ENCODE measurements at places on chromosomes 1 and 21. TPM values are rescaled to one million over a fixed set of nuclear protein-coding genes. Genes with fewer than 3 reads are reported as not detected.

The DDI2 gene
- polyA plus RNA-seq = 2.1 TPM

The ANKRD35 gene
- polyA plus RNA-seq = 0.80 TPM

The ACTL8 gene
- not detected for polyA plus RNA-seq

The HES3 gene
- polyA plus RNA-seq = not detected

The CD48 gene
- polyA plus RNA-seq = 1.9 TPM

The ELAPOR1 gene
- 0.07 TPM for polyA plus RNA-seq

The NUDT4B gene
- polyA plus RNA-seq = not detected

DNA sequence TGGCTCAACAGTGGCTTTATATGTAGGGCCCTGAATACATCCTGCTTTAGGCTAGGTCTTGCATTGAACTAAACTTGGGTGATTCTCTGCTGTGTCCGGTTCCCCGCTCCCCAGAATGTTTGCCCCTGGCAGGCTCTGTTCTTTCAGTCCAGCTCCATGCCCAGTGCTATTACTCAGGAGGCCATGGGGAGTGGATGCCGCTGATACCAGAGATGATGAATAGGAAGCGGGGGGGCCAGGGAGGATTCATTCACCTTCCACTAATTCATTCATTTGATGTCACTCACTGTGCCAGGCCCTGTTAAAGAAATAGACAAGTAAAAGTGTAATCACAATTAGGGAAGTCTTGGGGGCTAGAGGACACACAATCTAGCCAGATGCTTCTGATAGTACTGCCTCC is 83.8 kb downstream of the TMEM53 start:
- no peak overlapping the region for H3K27ac ChIP-seq
- H3K4me1 ChIP-seq = no peaks in the 10 kb centered on the region
- DNase-seq = no peak
- H3K4me3 ChIP-seq = no peak overlapping the region
- H3K36me3 ChIP-seq = no peaks in the 10 kb centered on the region

DNA sequence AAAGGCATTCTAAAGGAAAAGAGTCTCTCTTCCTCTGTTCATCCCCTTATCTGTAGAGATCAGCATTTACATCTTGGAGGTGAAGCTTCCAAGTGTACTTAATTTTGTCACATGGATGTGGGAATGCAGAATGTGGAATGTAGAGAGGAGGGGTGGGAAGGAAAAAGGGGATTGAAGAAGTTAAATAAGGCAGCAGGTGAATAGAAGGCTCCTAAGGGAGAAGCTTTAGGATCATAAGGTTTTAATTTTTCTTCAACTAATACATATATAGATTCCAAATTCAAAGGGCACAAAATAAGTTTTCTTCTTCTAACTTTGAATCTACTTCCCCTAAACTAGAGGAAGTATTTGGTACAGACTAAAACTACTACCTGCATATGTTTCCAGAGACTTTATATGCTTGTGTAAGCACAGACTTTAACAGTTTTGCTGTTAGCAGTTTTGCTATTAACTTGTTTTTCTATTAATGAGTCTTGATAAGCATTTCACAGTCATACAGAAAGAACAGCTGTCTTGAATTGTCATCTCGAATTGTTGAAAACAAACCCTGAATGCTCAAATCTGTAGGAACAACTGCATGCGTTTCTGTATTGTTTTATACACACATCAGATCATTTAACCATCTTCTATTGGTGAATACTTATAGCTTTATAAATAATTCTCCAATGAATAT is 12.7 kb downstream of the TENT5C start:
- H3K27me3 ChIP-seq = no peaks in the 10 kb centered on the region
- H3K36me3 ChIP-seq = peaks cover 8% of the 10 kb centered on the region
- H3K27ac ChIP-seq = no peak overlapping the region
- H3K4me3 ChIP-seq = no peak overlapping the region

DNA sequence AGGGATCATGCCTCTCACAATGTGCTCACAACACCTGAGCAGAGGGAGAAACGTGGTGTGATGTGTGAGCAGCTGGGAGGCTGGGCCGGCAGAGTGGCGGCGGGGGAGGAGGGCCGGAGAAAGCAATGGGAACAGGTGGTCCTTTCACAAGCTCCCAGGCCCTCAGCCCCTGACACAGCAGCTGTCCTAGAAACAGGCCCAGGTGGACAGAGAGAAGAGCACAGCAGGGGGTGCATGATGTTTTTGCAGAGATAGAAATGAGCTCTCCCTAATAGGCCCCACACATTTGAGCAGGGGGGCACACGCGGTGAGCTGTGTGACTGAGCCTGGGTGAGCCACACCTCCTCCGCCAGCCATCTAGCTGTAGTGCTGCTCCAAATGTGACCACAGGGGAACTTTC is 7.6 kb upstream of the RGS16 start:
- no peaks in the 10 kb centered on the region for H3K27me3 ChIP-seq
- H3K36me3 ChIP-seq = no peaks in the 10 kb centered on the region
- no peak overlapping the region for H3K27ac ChIP-seq
- no peak for DNase-seq

GRCh38 chr1:208079161-208079560 is 165.0 kb downstream of the PLXNA2 start:
- H3K27me3 ChIP-seq = no peaks in the 10 kb centered on the region
- peaks cover 53% of the 10 kb centered on the region for H3K4me1 ChIP-seq
- peaks cover 56% of the 10 kb centered on the region for H3K36me3 ChIP-seq

DNA sequence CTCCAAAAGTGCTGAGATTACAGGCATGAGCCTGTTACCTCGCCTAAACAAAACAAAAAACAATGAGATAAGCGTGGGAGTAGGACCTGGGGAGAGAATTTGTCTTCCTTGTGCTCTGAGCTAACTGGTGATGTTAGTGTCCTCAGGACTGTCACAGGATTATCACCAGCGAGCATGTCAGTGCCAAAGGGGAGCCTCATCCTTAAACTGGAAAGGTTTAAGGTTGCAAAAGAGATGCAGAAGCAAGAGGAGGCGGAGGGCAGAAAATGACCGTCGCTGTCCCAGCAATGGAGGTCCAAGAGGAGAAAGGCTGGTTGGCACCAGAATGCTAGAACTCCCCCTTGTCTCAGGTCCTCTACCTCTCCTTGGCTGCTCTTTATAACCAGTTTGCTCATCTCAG is 3.9 kb downstream of the SYPL2 start:
- H3K27me3 ChIP-seq = peaks cover 25% of the 10 kb centered on the region
- no peak overlapping the region for H3K27ac ChIP-seq
- no peak overlapping the region for H3K4me3 ChIP-seq
- no peaks in the 10 kb centered on the region for H3K36me3 ChIP-seq
- H3K4me1 ChIP-seq = peaks cover 38% of the 10 kb centered on the region
- no peak for DNase-seq

- H3K4me1 ChIP-seq = no peaks in the 10 kb centered on the region
- no peaks in the 10 kb centered on the region for H3K36me3 ChIP-seq
- no peaks in the 10 kb centered on the region for H3K27me3 ChIP-seq
- no peak overlapping the region for H3K4me3 ChIP-seq
- no peak for DNase-seq
These were observed 21.9 kb downstream of the KMO start for GRCh38 chr1:241553886-241554592.

GRCh38 chr1:229557200-229557850 is 1.2 kb downstream of the ABCB10 start:
- peaks cover 53% of the 10 kb centered on the region for H3K4me1 ChIP-seq
- H3K27me3 ChIP-seq = no peaks in the 10 kb centered on the region
- DNase-seq = no peak
- H3K4me3 ChIP-seq = peak overlapping the region; percentile 80
- no peaks in the 10 kb centered on the region for H3K36me3 ChIP-seq
- H3K27ac ChIP-seq = peak overlapping the region; percentile 89

GRCh38 chr21:41651830-41652229 is 115.0 kb downstream of the RIPK4 start:
- H3K27ac ChIP-seq = no peak overlapping the region
- no peaks in the 10 kb centered on the region for H3K36me3 ChIP-seq
- H3K4me1 ChIP-seq = peaks cover 9% of the 10 kb centered on the region
- H3K27me3 ChIP-seq = no peaks in the 10 kb centered on the region
- H3K4me3 ChIP-seq = no peak overlapping the region

DNA sequence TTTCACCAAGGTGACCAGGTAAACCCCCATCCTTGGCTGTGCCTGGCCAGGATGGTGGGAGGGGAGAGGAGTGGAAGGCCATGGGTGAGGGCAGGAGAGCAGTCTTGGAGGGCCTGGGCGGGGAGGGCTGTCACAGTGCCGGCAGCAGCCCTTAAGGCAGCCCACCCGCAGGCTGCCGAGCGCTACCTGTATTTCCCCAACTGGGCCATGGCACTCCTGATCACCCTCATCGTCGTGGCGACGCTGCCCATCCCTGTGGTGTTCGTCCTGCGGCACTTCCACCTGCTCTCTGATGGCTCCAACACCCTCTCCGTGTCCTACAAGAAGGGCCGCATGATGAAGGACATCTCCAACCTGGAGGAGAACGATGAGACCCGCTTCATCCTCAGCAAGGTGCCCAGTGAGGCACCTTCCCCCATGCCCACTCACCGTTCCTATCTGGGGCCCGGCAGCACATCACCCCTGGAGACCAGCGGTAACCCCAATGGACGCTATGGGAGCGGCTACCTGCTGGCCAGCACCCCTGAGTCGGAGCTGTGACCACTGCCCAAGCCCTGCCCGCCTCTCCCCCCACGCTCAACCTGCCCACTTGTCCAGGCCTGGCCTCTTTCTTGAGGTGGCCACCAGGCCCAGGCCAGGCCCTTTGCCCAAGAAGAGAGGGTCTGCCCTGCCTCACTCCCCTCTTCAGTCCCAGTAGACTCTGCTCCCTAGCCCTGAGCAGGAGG is 12.0 kb upstream of the KCNC4 start:
- no peak overlapping the region for H3K4me3 ChIP-seq
- no peaks in the 10 kb centered on the region for H3K36me3 ChIP-seq
- peaks cover 4% of the 10 kb centered on the region for H3K4me1 ChIP-seq
- no peak for DNase-seq
- H3K27ac ChIP-seq = no peak overlapping the region
- no peaks in the 10 kb centered on the region for H3K27me3 ChIP-seq

GRCh38 chr1:227911376-227911775 is 36.4 kb downstream of the WNT9A start:
- H3K36me3 ChIP-seq = no peaks in the 10 kb centered on the region
- no peak overlapping the region for H3K4me3 ChIP-seq
- H3K4me1 ChIP-seq = no peaks in the 10 kb centered on the region
- H3K27me3 ChIP-seq = no peaks in the 10 kb centered on the region
- DNase-seq = no peak

DNA sequence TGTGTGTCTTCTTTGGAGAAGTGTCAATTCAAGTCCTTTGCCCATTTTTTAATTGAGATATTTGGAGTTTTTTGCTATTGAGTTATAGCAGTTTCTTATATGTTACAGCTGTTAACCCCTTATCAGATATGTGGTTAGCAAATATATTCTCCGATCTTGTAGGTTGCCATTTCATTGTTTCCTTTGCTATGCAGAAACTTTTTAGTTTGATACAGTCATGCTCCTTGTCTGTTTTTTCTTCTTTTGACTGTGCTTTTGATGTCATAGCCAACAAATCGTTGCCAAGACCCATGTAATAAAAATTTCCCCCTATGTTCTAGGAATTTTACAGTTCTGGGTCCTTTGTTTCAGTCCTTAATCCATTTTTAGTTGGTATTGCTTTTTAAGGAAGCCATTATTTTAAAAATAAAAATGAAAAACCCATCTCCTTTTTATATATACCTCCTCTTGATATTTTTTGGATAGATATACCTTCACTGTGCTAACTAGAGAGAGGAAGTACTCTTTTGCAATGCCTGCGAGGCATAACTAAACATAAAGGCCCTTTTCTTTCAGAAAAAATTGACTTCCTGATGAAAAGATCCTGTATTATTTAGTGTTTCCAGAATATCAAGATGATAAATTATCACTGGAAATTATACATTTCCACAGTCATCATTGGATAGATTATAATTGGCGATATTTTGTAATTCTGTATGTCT is 127.8 kb downstream of the HS2ST1 start:
- no peaks in the 10 kb centered on the region for H3K36me3 ChIP-seq
- no peaks in the 10 kb centered on the region for H3K27me3 ChIP-seq
- no peaks in the 10 kb centered on the region for H3K4me1 ChIP-seq
- H3K4me3 ChIP-seq = no peak overlapping the region
- no peak overlapping the region for H3K27ac ChIP-seq
- DNase-seq = no peak

DNA sequence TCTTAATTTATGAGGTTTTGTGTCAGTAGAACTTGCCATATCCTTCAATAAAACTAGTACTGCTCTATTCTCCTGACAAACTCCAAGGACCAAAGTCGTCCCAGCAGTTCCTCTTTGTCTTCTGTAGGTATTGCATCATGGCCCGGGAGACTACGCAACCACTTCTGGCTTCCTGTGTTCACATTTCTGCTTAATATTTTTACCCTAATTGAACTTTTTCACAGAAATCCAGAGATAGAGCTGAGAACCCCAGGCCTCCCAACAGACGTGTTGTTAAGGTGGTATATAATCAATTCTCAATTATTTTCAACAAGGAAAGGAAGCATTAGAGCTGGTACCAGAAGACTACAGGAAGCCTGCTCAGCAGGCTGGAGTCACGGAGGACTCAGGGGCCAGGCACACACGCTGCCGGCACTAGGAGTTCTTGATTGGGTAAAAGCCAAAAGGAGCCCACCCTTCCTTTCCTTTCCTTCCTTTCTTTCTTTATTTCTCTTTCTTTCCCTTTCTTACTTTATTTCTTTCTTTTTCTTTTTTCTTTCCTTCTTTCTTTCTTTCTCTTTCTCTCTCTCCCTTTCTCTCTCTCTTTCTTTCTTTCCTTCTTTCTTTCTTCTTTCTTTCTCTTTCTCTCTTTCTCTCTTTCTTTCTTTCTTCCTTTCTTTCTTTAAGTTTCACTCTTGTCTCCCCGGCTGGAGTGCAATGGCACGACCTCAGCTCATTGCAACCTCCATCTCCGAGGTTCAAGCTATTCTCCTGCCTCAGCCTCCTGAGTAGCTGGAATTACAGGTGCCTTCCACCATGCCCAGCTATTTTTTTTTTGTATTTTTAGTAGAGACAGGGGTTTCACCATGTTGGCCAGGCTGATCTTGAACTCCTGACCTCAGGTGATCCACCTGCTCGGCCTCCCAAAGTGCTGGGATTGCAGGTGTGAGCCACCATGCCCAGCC is 173.7 kb downstream of the ZBTB18 start:
- no peaks in the 10 kb centered on the region for H3K36me3 ChIP-seq
- H3K27me3 ChIP-seq = no peaks in the 10 kb centered on the region
- no peak overlapping the region for H3K27ac ChIP-seq
- H3K4me1 ChIP-seq = no peaks in the 10 kb centered on the region
- DNase-seq = peak; percentile 44

DNA sequence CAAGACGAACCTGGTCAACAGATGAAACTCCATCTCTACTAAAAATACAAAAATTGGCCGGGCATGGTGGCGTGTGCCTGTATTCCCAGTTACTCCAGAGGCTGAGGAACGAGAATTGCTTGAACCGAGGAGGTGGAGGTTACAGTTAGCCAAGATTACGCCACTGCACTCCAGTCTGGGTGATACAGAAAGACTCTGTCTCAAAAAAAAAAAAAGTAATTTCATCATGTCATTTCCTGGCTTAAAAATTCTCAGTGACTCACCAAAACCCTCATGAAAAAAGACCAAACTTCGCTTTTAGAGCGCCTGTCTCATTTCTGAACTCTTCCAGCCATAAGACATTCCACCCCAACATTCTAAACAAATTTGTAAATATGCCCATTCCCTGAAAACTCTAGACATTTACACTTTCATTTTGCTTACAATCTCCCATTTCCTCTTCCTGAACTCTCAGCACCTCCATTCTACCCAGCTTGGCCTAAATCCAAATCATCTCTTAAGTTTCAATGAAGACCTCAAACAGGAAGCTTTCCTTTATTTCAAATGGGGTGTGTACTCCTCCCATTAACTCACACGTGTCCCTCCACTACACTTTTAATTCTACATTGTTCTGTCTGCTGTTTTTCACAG is 50.5 kb upstream of the PRRC2C start:
- no peak for DNase-seq
- H3K27me3 ChIP-seq = no peaks in the 10 kb centered on the region
- H3K27ac ChIP-seq = no peak overlapping the region
- H3K4me3 ChIP-seq = no peak overlapping the region
- no peaks in the 10 kb centered on the region for H3K4me1 ChIP-seq
